ENCODE measurements at places on chromosomes 6 and 20. TPM values are rescaled to one million over a fixed set of nuclear protein-coding genes. Genes with fewer than 3 reads are reported as not detected.

SLC22A3 gene
- 41.6 TPM for total RNA-seq

SLC52A3 gene
- 0.82 TPM for total RNA-seq

AKAP12 gene
- total RNA-seq: 107 TPM

LAMA5 gene
- 96.6 TPM for total RNA-seq

ATP6V1G2 gene
- total RNA-seq: 1.3 TPM

SLC35A1 gene
- 21.8 TPM for total RNA-seq

SAMD5 gene
- 9.5 TPM for total RNA-seq

ABT1 gene
- 15.7 TPM for total RNA-seq

GCNT2 gene
- total RNA-seq: 6.3 TPM

PABPC1L gene
- total RNA-seq: 6.4 TPM

PKIB gene
- 7.1 TPM for total RNA-seq

C20orf202 gene
- not detected for total RNA-seq

TFEB gene
- 30.7 TPM for total RNA-seq

MCHR2 gene
- total RNA-seq: not detected

HEY2 gene
- 2.4 TPM for total RNA-seq

FAM83D gene
- total RNA-seq: 9.5 TPM

NUP153 gene
- total RNA-seq: 38.3 TPM

COL12A1 gene
- 443 TPM for total RNA-seq

PI3 gene
- total RNA-seq: not detected

NKX2-4 gene
- not detected for total RNA-seq

OPRM1 gene
- total RNA-seq: 0.92 TPM

DXO gene
- total RNA-seq: 10.7 TPM

CDSN gene
- total RNA-seq: not detected

BIRC7 gene
- total RNA-seq: 0.31 TPM

ELOVL5 gene
- 39.5 TPM for total RNA-seq

TMEM217 gene
- 0.31 TPM for total RNA-seq

LY86 gene
- 0.72 TPM for total RNA-seq

CHRNA4 gene
- 1.8 TPM for total RNA-seq

CST3 gene
- 229 TPM for total RNA-seq

VSTM2L gene
- 0.82 TPM for total RNA-seq

GFRA4 gene
- not detected for total RNA-seq

HLA-DRA gene
- total RNA-seq: 43.7 TPM

TMEM244 gene
- total RNA-seq: 2.3 TPM

POFUT1 gene
- 33.5 TPM for total RNA-seq

KIAA1755 gene
- 5.0 TPM for total RNA-seq

BNIP5 gene
- not detected for total RNA-seq

FAM83C gene
- 2.2 TPM for total RNA-seq

E2F1 gene
- 5.5 TPM for total RNA-seq

THEMIS gene
- total RNA-seq: not detected

PRKN gene
- 7.0 TPM for total RNA-seq

DCDC2 gene
- total RNA-seq: 0.21 TPM

HTR1E gene
- not detected for total RNA-seq

FOXF2 gene
- 15.4 TPM for total RNA-seq

DPPA5 gene
- not detected for total RNA-seq

MKKS gene
- 15.4 TPM for total RNA-seq

SCRT2 gene
- total RNA-seq: not detected

OXT gene
- not detected for total RNA-seq

PRSS16 gene
- total RNA-seq: 1.6 TPM

All from tongue (tissue), 3 donors.